ENCODE measurements at places on chromosomes 16 and 17.

GRCh38 chr17:81329927-81330883, 35.1 kb upstream of the SLC38A10 start:
- DNase-seq, result peak; percentile 61

DNA sequence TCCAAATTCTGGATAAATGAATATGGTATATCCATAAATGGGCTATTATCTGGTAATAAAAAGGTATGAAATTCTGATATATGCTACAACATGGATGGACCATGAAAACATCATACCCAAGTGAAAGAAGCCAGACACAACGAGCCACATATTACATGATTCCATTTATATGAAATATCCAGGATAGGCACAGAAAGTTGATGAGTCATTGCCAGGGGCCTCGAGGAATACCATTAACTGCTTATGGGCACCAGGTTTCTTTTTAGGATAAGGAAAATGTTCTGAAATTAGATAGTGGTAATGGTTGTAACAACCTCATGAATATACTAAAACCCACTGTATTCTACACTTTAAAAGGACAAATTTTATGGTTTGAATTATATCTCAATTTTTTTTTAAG, 123.2 kb downstream of the PITPNC1 start:
- DNase-seq, result no peak

- DNase-seq, result no peak
These were observed 535.1 kb downstream of the CDH11 start for GRCh38 chr16:64586781-64587180.

- no peak for DNase-seq
These were observed 238.7 kb downstream of the GSG1L start for GRCh38 chr16:27824786-27825185.

DNA sequence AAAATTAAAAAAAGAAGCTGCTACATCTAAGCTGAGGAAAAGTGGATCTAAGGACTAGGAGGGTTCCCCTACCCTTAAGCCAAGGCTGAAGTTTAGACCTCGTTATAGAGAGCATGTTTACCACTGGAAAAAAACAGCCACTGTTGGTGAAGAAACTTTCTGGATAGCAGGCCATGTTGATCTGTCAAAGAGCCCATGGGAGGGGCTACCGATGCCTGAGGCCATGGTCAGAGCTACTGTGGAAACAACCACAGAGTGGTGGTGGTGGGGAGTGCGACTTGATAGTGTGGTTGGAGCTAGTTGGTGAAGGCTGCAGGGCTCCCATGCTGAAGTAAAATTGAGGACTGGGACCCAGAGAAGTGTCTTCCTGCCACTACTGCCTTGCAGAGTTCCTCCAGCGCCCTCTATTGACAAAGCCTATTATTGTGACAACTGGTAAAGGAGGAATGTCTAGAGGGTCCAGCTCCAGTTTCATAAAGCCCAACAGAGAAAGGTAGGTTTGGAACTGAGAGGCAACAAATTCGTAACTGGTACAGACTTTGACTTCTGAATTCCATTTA, 12.7 kb upstream of the FAM20A start:
- DNase-seq, result no peak
